Activated naive CD4-positive, alpha-beta T cell treated with anti-CD3 and anti-CD28 coated beads, Interleukin-2, amount 50 U/mL, for 72 hours (primary cell): ENCODE measurements at places on chromosomes 13 and 19.

DNA sequence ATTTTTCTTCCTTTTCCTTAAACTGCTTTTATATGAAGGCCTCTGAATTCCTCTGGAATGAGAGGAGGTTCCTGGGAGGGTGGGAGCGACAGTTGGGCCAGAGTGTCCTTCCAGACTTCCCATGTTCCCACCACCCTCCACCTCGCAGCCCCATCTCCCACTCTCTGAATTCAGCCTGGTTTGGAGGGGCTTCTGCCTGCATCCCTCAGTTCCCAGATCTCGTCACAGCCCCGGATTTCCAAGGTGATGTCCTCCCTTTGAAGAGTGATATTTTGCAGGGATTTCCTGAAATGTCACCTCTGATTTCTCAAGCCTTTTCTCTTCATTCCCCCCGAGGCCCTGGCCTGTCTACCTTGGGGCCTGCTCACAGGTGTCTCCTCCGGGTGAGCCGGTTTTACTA lies 16.7 kb upstream of the SLC7A9 start:
- DNase-seq, result no peak

- DNase-seq, result no peak
These were observed 10.2 kb downstream of the N4BP2L2 start for GRCh38 chr13:32528358-32528757.

- no peak for DNase-seq
These were observed 345.3 kb downstream of the TEX29 start for GRCh38 chr13:111665691-111666095.

- no peak for DNase-seq
These were observed 7.2 kb upstream of the ACER1 start for GRCh38 chr19:6340493-6341201.

GRCh38 chr13:75016225-75016624 lies 465.7 kb downstream of the TBC1D4 start:
- DNase-seq, result no peak

GRCh38 chr19:42285988-42286348 lies 16.0 kb upstream of the PRR19 start:
- no peak for DNase-seq

DNA sequence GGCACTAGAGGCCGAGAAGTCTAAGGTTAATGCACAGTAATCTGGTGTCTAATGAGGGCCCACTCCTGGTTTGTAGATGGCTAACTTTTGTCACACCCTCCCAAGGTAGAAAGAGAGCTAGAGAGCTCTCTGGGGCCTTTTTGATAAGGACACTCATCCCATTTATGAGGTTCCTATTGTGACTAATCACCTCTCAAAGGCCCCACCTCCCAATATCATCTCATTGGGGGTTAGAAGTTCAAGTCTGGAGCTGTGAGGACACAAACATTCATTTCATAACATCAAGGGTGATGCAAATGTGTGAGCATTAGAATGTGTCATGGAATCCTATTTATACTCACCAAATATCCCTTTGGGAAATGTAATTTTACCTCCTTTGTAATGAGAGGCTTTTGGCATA lies 79.2 kb upstream of the SLC10A2 start:
- no peak for DNase-seq

GRCh38 chr19:14402332-14403144 lies 16.6 kb downstream of the DDX39A start:
- DNase-seq, result no peak

DNA sequence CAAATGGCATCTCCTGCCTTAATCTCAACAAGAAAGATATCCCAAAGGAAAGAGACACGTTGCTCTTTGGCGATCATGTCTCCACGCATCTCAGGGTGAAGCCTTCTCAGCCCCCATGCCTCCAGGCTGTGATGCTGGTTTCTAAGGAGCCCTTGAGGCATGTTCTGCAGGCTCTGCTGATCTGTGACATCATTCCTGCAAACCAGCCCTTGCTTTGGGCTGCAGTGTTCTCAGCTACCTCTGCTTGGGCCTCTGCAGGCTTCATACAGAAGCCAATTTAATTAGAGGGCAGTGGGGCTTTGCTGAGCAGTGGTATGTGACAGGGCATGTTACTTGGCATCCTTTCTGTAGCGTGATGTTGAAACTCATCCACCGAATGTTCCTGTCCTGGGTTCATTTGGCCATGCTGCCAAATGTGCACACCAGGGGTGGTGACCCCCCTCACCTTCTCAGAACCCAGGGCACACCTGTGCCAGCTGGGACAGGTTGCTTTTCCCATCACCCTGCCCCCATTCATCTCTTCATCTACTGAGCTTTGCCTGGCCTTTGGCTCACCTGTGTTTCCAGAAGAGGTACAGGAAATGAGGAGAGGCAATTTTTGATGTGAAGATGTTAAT lies 230.9 kb downstream of the TEX29 start:
- no peak for DNase-seq
